Forelimb muscle (tissue), 1 donor: ENCODE measurements at places on chromosomes 4 and X. TPM values are rescaled to one million over a fixed set of nuclear protein-coding genes. Genes with fewer than 3 reads are reported as not detected.

YIPF7 gene
- 2.8 TPM for polyA plus RNA-seq

TENM3 gene
- 15.3 TPM for polyA plus RNA-seq

DIPK2B gene
- polyA plus RNA-seq, result 24.2 TPM

DDX3X gene
- polyA plus RNA-seq, result 161 TPM

NR3C2 gene
- 14.1 TPM for polyA plus RNA-seq

UGT2B11 gene
- not detected for polyA plus RNA-seq

SSX3 gene
- polyA plus RNA-seq, result not detected

SLC6A8 gene
- 40.6 TPM for polyA plus RNA-seq

STATH gene
- not detected for polyA plus RNA-seq
